ENCODE measurements at places on chromosomes 12 and 14.

- no peak for DNase-seq
Measured at GRCh38 chr14:64910847-64911495, 3.3 kb upstream of the CHURC1 start.

- DNase-seq: no peak
Measured at GRCh38 chr12:102437511-102437910, 42.9 kb downstream of the IGF1 start.

DNA sequence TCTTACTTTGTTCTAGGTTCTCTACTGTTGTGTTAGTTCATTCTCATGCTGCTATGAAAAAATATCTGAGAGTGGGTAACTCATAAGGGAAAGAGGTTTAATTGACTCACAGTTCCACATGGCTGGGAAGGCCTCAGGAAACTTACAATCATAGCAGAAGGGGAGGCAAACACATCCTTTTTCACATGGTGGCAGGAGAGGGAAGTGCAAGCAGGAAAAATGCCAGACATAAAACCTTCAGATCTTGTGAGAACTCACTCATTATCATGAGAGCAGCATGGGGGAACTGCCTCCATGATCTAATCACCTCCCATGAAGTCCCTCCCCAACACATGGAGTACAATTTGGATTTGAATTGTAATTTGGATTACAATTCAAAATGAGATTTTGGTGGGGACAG is 69.6 kb downstream of the MGST1 start:
- DNase-seq: no peak

GRCh38 chr12:6228535-6229223 is 28.5 kb downstream of the CD9 start:
- DNase-seq: no peak

GRCh38 chr14:93064411-93065271 is 51.1 kb downstream of the ITPK1 start:
- no peak for DNase-seq

- no peak for DNase-seq
Measured at GRCh38 chr12:62919838-62920237, 15.1 kb downstream of the PPM1H start.

GRCh38 chr12:120142231-120142877 is 25.8 kb upstream of the RAB35 start:
- no peak for DNase-seq

GRCh38 chr12:34625116-34625515 is 602.8 kb downstream of the ALG10 start:
- DNase-seq: no peak

GRCh38 chr12:20089077-20089476 is 279.3 kb upstream of the PDE3A start:
- DNase-seq: no peak

DNA sequence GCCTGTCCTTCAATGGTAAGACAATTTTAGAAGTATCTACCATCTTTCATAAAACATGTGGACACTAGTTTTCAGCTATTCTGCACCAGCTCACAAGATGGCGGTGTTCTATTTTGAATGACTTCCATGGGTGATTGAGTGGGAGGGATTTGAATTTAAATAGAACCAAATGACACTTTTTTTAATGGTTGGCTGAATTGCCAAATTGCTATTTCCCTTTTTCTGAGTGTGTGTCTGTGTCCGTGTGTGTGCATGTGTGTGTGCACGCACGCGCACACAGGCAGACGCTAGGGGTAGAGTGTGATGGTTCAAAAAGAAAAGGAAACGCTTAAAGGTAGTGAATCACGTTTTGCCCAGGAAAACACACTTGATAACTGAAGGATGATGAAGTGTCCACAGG is 362.6 kb downstream of the DAD1 start:
- no peak for DNase-seq

GRCh38 chr12:124411281-124411878 is 116.5 kb downstream of the RFLNA start:
- DNase-seq: no peak

All from activated T-cell treated with anti-CD3 and anti-CD28 coated beads for 48 hours (primary cell).